Stimulated activated effector memory CD8-positive, alpha-beta T cell treated with anti-CD3 and anti-CD28 coated beads, Interleukin-12 subunit alpha, Interleukin-12 subunit beta, amount 100 ng/mL, for 72 hours (primary cell): ENCODE measurements at places on chromosomes 3 and 15.

DNA sequence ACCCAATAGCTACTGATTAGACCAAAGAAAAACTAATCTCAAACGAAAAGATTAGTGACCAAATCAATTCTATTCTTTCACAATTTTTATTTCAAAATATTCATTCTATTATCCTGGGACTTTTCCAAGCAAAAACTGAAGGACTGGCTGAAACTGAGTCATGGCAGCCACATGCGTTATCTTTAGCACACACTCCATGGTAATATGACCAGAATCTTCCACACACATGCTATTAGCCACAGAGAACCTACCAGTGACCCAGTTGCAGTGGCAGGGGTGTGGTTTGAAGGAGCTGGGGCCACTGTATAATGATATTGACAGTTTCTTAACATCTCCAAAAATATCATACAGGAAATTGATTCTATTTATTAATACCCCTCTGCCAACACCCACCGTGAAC, 154.8 kb upstream of the ABI3BP start:
- no peak for DNase-seq

DNA sequence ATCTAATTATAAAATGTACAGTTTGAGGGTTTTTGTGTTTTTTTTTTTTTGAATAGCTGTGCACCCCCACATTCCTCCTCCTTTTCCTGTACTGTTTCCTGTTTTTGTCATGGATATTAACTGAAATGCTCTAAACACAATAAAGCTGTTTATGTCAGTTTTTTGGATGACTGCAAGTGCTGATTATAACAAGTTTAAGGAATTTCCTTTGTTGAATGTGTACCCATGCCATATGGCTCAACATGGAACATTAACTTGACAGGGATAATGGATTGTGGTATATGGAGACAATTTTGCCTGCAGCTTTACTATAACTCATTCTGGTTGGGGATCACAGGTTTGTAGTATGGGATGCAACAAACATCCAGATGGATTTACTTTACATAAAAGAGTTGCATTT, 216.4 kb downstream of the TCF12 start:
- no peak for DNase-seq

GRCh38 chr3:30847592-30847991, 46.9 kb downstream of the GADL1 start:
- no peak for DNase-seq

DNA sequence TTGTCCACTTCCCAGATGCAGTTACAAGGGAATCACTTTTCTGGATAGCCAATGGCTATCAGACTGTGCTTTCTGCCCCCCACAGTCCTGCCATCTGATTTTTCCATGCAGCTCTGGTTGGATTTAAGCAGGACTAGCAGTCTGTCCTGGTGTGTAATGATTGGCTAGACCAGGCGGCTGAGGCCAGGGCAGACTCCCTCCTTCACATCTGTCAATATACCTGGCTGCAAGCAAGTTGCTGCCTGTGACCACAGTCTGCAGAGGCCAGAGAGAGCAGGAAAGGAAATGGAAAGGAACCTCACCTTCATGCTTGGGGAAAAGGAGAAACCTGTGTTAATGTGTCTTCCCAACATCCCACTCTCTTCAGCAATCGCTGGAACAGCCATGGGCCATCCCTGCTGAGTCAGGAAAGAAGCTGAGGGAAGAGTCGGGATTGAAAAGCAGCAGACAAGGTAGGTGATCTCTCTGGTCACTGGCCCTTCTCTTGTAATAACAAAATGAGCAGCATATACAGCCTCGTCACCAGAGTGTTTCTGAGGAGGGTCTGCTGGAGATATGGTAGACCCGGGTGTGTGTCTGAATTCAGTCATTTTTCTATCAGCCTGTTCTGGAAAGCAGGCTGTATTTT, 126.7 kb upstream of the PHLDB2 start:
- DNase-seq: no peak

GRCh38 chr3:163056874-163057497, 1560.4 kb downstream of the OTOL1 start:
- DNase-seq: no peak

- DNase-seq: no peak
Measured at GRCh38 chr15:67731112-67731721, 94.1 kb upstream of the SKOR1 start.

DNA sequence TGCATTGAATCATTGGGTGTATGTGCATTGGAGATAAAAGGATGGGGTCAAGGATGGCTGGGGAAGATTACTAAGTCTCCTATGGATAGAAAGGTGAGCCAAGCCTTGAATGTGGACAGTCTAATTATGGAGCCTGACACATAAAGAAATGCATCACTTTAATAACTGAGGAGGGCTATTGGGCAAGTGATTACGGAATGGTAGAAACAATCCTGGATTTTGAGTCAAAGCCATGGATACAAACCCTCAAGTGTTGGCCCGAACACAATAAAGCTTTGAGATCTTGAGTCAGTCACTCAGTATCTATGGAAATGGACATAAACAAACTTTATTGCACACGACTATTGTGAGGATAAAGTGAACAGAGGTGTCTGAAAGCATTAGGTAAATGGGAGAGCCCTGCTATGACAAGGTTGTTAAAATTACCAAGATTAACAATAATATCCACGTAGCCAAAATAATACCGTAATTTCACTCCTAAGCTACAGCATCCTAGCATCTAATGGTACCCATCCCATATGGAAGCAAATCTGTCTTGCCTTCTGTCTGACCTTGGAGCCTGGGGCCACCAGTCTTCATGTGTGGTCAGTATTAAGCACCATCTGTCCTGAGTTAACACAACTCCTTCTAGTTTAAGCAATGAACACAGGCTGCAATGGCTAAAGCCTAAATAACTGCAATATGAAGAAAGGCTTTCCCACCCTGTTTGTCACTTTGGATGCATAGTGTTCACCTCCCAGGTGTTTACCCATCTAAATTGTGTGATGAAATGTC, 136.9 kb upstream of the PRICKLE2 start:
- DNase-seq: no peak

- DNase-seq: peak; percentile 2
Measured at GRCh38 chr15:38853608-38854007, 289.0 kb upstream of the RASGRP1 start.

- DNase-seq: no peak
Measured at GRCh38 chr15:101161656-101162055, 90.2 kb downstream of the CHSY1 start.

DNA sequence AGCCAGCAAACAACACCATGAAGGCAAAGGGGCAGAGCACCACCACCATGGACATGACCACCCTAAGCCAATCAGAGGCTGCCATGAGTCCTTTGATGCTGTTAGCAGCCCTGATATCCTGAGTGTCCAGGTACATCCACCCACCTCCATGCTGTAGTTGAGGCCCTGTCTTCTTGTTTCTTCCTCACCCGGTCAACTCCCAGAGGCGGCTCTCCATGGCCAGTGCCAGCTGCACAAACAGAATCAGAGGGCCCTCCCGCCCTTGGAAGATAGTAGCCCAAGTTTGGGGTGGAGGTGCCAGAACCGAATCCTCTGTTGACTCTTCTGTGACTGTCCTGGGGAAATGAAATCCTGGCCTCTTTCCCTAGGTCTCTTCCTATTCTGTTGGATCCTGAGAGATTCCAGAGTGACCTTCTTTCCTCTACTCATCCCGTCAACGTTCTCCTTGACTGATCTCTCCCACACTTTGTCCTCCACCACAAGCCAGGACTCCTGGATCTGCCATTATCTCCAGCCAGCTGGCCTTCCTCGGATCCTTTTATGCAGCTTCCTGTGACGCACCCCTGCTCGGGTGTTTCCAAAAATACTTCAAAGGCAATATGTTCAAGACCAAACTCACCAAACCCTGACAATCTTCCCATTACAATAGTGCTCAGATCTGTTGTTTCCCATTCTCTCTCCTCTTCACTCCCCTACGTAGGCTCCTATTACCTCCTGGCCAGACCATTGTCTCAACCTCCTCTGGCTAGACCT, 45.4 kb upstream of the DLG1 start:
- no peak for DNase-seq

GRCh38 chr3:174111776-174112175, 714.2 kb downstream of the NLGN1 start:
- no peak for DNase-seq

- no peak for DNase-seq
Measured at GRCh38 chr3:174363256-174363655, 495.9 kb upstream of the NAALADL2 start.

DNA sequence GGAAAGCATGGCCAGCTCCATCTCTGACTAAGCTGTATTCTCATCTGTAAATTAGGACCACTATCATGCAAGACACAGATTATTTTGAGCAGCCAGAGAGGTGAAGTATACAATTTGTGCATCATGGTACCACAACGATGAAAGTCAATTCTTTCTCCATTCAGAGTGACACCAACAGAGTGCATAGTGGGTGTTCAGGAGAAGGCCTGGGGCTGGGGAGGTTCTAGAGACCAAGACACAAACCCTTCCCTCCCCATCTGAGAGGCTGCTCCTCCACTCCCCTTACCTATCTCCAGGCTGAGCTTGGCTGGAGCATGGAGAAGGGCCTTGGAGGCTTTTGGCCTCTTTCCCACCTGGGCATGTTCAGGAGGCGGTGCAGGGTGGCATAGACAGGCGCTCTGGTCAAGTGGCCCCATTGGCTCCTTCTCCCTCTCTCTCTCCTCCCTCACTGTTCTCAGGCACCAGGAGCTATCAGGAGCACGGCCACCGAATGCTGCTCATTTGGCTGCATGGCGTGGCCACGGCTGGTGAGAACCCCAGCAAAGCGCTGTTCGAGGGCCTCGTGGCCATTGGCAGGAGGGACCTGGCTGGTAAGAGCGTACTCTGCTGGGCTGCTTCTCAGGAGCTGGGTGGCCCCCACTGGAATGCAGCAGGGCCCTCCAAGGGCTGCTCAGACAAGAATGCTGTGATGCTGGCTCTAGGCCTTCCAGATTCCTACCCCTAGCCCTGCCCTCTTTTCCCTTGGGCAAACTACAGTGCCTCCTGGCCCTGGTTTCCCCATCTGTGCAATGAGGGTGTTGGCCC, 37.9 kb downstream of the ANKDD1A start:
- DNase-seq: no peak

- peak; percentile 36 for DNase-seq
Measured at GRCh38 chr3:12948891-12949711, 107.7 kb upstream of the RPL32 start.

- no peak for DNase-seq
Measured at GRCh38 chr3:13537909-13538296, 11.0 kb upstream of the FBLN2 start.
